Cortex of kidney (tissue), 1 donor: ENCODE measurements at places on chromosomes 6 and 20.

DNA sequence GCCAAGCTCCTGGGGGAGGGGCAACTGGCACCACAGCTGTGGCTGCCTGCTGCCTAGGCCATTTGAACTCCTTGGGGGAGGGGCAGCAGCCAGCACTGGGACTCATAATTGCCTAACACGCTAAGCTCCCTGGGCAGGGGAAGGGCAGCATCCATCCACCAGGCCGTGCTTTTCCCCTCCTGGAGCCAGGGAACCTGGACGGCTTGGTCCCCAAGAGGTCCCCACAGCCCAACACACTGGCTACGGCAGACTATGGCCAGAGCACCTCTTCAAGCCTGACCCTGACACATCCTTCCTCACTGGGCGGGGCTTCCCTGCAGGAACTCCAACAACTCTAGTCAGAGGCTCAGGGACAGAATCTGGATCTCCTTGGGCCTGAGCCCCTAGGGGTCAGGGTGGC is 269.4 kb downstream of the RNF144B start:
- no peak for DNase-seq

GRCh38 chr6:29509239-29509638 is 21.5 kb upstream of the MAS1L start:
- DNase-seq, result no peak

DNA sequence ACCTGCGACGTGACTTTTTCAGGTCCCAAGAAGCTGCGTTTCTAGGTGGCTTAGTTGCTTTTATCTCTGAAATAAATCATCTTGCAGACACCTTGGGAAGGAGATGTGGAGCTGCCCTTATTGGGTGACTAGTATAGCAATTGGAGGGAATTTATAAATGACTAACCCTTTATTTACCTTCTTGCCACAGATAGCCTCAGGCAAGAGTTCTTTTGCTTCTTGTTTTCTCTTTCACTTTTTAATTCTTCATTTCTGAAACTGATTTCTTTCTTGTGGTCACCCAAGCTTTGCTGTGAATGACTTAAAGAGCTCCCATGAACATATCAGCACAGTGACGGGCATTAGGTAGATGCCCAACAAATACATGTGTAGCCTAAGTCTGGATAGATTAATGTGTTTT is 3.0 kb downstream of the ADGRF4 start:
- no peak for DNase-seq

- DNase-seq, result no peak
These were observed 24.6 kb downstream of the RIPOR2 start for GRCh38 chr6:24910961-24911725.

- no peak for DNase-seq
These were observed 193.1 kb downstream of the MAFB start for GRCh38 chr20:40495956-40496355.

DNA sequence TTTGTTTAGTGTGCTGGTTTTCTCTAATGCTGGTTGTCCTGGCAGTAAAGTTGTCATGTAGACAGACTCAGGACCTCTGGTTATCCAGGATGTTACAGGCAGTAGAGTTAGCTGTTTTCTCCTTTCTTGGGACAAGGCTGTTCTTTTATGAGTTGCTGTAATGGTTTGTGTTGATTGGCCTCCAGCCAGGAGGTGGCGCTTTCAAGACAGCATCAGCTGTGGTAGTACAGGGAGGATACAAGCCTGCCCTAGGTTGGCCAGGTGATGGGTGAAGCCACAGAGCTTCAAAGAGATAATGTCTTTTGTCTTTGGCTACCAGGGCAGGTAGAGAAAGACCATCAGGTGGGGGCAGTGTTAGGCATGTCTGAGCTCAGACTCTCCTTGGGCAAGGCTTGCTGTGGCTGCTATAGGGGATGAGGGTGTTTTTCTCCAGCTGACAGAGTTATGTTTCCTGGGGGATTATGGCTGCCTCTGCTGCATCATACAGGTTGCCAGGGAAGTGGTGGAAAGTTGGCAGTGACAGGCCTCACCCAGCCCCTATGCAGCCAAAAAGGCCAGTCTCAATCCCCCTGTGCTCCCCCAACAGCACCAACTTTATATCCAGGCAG is 127.2 kb upstream of the TAB2 start:
- no peak for DNase-seq

DNA sequence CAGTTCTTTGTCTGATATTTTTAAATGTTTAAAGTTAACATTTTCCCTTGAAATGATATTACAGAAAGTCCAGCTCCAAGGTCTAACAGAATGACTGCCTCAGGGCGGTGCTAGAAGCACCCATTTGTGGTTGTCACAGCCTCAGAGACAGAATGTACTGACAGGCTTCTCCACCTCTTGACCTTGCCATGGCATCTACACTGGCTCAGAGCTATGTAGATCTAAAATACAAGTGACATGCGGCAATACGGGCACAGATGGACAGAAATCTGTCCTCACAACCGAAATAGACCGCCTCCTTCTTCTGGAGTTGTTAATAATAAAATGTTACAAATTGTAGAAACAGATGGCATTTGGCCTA is 167.2 kb upstream of the THEMIS start:
- DNase-seq, result no peak

- DNase-seq, result no peak
These were observed 1127.0 kb upstream of the MAP3K7 start for GRCh38 chr6:91713911-91714310.

DNA sequence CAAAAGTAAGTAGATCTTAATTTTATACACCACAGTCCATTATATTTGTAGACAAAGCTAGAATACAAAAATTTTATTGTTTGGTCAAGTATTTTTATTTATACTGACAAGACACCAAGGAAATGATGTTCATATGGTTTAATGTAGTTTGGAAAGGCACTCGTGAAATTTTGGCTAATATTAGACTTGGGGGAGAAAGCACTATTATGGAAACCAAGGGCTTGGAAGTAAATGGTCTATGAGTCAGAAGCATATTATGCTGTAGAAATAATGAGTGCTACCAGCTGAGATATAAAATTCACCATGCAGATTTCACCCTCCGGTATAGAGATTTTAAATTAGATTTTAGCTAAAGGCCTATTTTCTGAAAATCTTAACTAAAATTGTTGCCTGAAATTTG is 233.6 kb downstream of the KCNQ5 start:
- no peak for DNase-seq

GRCh38 chr6:88538130-88538706 is 372.1 kb upstream of the CNR1 start:
- no peak for DNase-seq

DNA sequence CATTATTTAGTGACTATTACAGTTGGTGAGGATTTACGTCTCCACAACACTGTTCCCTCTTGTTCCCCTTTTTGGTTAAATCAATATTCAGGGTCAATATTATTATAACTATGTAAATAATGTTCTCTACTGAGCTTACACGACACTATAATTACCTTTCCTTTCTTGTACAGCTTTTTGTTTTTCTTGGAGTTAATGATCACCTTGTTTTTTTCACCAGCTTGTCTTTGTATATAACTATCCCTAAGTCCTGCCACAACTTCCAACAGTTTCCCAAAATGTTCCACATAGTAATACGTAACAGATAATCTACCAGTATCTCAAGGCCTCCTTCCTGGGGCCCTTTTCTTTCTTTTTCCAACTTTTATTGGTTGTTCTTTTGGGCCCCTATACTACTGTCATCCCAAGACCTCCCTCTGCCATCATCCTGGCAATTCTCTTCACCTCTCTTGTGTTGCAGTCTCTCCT is 142.0 kb upstream of the SOX4 start:
- DNase-seq, result no peak

DNA sequence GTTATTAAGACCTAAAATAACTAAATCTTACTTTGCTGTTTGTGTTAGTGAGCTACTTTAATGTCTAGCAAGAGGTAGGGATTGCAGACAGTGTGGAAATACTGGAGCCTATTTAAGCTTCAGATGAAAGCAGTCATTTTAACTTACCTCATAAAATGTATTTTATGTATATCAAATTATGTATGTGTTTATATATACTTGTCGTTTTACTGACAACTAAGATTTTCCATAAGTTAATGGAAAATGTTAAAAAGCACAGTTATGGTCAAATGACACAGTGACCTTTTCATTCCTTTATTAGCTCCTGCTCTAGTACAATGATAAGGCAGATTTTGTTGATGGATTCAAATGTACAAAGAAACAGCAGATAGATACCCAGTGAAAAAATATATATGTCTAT is 34.6 kb downstream of the QKI start:
- no peak for DNase-seq

DNA sequence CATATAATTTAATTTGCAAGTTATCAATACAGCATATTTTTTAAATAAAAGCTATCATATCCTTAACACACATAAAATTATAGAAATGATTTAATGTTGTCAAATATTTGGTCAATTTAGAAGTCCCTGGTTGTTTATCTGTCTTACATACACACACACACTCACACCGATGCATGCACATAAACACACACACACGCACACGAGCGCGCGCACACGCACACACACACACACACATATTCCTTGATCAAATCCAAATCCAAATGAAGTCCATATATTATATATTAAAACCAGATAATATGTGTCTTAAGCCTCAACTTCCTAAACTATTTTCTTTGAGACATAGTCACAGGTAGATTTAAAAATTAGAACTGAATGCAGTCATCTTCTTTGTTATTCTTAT is 120.3 kb downstream of the CLVS2 start:
- no peak for DNase-seq

- no peak for DNase-seq
These were observed 262.2 kb upstream of the TAB2 start for GRCh38 chr6:149055195-149055899.

DNA sequence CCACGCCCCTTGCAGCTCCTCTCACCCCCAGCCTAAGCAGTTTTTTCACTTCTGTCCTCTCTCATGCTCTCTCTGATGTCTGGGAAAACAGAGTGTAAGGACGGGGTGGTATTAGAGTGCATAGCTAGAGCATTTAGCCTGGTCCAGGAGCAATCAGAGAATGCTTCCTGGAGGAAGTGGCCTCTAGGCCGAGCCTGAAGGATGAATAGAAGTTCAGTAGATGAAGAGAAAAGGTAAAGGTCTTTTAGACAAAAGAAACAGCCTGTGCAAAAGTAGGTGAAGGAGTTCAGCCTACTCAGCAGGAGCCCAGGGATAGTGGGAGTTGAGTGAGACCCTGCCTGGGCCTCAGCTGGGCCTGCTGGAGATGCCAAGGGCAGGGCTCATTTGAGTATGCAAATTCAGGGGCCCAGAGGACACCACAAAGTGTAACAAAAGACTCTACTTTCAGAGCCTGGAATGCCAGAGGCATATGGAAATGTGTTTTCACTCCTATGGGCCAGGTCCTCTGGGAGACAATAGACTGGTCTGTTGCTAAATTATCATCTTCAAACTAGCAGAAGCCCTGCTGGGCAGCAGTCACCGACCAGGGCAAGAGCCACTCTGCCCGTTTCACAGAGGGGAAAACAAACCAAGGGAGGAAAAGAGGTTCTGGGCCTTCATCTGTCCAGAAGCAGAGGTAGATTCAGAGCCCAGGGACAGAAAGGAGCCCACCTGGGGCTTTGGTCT is 19.7 kb upstream of the TM9SF4 start:
- DNase-seq, result no peak

- no peak for DNase-seq
These were observed 674 bp downstream of the MAPK14 start for GRCh38 chr6:36028088-36028876.

GRCh38 chr20:37901654-37902503 is 1.0 kb upstream of the VSTM2L start:
- DNase-seq, result no peak

- DNase-seq, result no peak
These were observed 23.0 kb downstream of the USP49 start for GRCh38 chr6:41872147-41872546.

GRCh38 chr20:4946986-4947385 is 54.3 kb downstream of the SLC23A2 start:
- DNase-seq, result no peak

- DNase-seq, result no peak
These were observed 104.5 kb upstream of the ADGRF1 start for GRCh38 chr6:47146431-47147174.

DNA sequence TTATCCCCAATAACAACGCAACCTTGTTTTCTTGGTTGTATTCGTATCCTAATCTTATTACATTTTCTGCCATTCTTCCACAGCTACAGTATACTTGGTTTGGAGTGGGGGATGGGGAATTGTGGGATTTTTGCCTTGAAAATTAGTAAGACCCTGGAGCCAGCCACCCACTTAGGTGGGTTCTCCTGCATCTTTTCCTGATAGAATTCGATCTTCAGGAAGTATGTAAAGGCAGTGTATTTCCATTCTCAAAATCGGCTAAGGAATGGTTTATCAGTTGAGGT is 1.1 kb downstream of the ITCH start:
- no peak for DNase-seq

GRCh38 chr6:26196846-26197635 is 109.8 kb downstream of the HFE start:
- no peak for DNase-seq

- no peak for DNase-seq
These were observed 9.7 kb upstream of the GCNT2 start for GRCh38 chr6:10511477-10511876.

GRCh38 chr6:131024565-131024964 is 38.5 kb downstream of the EPB41L2 start:
- no peak for DNase-seq

GRCh38 chr20:49344975-49345374 is 67.1 kb upstream of the ZNFX1 start:
- no peak for DNase-seq

GRCh38 chr20:59747671-59748515 is 143.6 kb downstream of the PHACTR3 start:
- DNase-seq, result no peak

- no peak for DNase-seq
These were observed 48.0 kb upstream of the FOXQ1 start for GRCh38 chr6:1263850-1264377.

DNA sequence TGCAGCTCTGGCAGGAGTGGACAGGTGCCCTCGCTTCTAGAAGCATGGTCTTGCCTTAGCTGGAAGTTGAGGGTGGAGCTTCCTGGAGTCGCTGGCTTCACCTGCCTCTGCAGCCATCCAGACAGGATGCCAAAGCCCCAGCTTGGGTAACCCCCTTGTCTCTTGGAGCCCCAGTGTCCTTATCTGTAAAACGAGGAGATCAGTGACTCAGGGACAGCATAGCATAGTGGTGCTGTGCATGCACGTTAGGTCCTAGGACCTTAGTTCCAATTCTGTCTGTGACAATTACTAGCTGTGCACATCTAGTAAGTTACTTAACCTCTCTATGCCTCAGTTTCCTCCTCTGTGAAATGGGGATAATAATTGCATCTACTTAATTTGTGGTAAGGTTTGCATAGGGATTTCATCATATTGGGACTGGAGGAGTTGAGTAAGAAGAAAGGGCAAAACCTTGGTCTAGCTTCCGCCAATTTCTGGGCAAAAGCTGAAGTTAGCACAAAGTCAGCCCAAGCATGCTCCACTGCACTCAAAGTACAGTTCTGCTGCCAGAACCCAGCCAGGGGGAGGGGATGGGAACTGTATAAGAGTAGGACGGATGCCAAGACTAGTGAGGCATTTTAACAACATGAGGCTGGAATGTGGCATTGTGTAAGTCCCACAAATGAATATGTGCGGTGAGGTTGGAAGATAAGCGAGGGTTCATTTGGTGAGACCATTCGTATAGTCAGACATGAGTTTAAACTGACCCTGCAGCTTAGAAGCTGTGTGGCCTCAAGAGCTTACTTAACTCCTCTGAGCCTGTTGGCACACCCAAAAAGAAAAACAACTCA is 24.5 kb downstream of the TOX2 start:
- no peak for DNase-seq

- no peak for DNase-seq
These were observed 233.0 kb upstream of the PRND start for GRCh38 chr20:4488407-4489339.
